Fibroblast of villous mesenchyme (primary cell): ENCODE measurements at places on chromosomes 13 and 19. TPM values are rescaled to one million over a fixed set of nuclear protein-coding genes. Genes with fewer than 3 reads are reported as not detected.
A peak's percentile ranks its signal among the peaks of the same experiment; 100 is the strongest.

The FSD1 gene
- 8.6 and 9.3 TPM in 2 replicates for total RNA-seq

The WDR62 gene
- 5.5 and 7.8 TPM in 2 replicates for total RNA-seq

GRCh38 chr19:20080656-20081055 lies 2.9 kb downstream of the ZNF90 start:
- peak; percentile 2 for DNase-seq

DNA sequence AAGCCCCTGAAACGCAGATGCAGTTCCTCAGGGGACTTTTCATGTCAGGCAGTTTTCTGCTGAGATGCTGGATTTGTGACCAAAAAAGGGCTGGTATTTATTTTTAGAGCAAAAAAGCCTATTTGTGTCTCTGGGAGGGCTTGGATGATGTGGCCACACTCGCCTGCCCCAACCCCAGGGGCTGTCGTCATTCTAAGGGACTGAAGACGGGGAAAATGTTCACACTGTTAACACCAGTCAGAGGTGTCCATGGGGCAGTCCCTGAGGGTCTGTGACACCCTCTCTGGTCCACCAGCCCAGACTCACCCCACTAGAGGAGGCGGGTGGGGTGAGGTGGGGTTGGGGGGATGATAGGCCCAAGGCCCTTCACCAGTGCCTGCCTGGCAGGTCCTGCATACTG lies 15.9 kb upstream of the EPHX3 start:
- DNase-seq: peak; percentile 40

GRCh38 chr19:45130888-45131615 lies 29.7 kb downstream of the NKPD1 start:
- peak; percentile 9 for DNase-seq
